ENCODE measurements at places on chromosomes 4 and X.

DNA sequence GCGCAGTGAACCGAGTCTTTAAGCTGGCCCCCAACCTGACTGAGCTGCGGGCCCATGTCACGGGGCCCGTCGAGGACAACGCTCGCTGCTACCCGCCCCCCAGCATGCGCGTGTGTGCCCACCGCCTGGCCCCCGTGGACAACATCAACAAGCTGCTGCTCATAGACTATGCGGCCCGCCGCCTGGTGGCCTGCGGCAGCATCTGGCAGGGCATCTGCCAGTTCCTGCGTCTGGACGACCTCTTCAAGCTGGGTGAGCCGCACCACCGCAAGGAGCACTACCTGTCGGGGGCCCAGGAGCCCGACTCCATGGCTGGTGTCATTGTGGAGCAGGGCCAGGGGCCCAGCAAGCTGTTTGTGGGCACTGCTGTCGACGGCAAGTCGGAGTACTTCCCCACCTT, 2.2 kb downstream of the PLXNA3 start:
- DNase-seq = no peak

- no peak for DNase-seq
Measured at GRCh38 chrX:9316096-9316495, 148.8 kb upstream of the TBL1X start.

- DNase-seq = no peak
Measured at GRCh38 chr4:147360301-147360700, 120.6 kb upstream of the EDNRA start.

DNA sequence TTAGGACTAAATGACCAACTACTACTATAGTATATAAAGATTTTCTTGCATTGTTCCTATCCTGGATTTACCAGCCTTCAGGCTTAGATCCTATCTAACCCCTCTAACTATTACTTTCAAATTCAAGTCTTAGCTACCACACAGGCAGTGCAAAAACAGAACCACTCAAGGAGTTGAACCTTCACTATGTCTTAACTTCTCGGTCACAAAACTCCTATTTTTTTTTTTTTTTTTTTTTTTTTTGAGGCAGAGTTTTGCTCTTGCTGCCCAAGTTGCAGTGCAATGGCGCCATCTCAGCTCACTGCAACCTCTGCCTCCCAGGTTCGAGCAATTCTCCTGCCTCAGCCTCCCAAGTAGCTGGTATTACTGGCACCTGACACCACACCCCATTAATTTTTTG, 6.3 kb upstream of the FAM200B start:
- DNase-seq = no peak

DNA sequence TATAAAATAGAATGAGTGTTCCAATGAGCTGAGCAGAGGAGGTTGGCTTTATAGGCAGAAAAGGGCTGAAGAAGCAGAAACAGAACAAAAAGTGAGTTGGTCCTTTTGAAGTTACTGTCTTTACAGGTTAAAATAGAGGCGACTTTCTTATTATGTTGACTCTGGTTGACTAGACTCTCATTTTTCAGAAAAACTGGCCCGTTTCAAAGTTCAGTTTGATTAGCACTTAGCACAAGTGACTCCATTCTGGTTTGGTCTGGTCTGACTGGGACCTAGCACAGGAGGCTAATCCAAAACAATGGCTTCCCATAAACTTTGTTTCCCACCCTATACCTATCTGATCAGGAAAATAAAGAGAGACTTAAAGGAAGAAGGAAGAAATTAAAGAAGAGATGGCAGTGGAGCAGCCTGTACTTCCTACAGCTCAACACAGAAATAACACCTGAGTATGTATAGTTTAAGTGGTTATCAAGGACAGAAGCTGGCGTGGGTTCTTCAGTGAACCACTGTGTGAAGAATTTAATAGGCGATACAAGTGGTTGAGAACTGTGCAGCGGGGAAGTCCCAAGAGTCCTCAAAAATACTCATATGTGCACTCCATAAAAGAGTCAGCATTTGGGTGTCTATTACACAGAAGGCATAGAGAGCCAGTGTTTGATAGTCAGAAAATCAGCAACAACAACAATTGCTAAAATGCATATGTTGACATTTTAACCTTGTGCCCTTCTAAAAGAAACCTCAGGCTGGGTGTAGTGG, 554.8 kb upstream of the HTR2C start:
- no peak for DNase-seq

DNA sequence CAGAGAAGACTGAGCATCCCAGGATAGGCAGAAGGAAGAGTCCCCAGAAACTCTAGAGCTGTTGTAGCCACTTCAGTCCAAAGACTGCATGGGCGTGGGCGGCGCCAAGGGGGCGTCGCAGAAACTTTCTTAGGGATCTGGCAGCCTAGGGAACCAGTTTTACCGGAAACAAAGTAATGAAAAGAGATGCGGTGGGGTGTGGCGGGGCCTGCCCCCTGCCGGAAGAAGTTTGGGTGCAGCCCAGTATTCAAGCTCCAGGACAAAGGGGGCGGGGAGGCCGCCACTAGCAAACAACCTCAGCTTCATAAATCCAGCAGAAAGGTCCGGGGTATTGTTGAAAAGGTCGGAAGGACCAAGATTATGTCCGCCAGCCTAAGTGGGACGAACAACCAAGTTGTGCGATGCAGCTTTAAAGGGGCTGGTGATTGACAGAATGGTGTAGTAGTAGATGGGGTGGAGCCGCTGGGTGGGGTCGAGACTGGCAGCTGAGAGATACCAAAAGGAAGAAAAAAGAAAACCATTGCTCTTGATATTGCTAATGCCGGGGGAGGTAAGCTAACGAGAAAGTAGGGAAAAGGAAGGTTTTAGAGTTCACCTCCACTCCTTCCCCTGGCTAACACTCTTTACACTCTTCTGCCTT, 190.5 kb downstream of the RRAGB start:
- no peak for DNase-seq

DNA sequence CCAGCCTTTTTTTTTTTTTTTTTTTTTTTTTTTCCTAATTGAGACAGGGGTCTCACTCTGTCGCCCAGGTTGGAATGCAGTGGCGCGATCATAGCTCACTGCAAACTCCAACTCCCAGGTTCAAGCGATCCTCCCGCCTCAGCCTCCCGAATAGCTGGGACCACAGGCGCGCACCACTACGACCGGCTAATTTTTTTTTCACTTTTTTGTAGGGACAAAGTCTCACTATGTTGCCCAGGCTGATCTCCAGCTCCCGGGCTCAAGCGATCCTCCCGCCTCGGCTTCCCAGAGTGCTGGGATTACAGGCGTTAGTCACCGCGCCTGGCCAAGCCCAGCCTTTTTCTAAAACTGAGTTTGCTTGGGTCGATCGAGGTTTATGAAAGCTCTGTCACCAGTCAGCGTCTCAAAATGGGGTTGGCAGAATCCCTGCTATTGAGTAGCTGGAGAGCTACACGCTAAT, 1.3 kb upstream of the OTUD5 start:
- no peak for DNase-seq

DNA sequence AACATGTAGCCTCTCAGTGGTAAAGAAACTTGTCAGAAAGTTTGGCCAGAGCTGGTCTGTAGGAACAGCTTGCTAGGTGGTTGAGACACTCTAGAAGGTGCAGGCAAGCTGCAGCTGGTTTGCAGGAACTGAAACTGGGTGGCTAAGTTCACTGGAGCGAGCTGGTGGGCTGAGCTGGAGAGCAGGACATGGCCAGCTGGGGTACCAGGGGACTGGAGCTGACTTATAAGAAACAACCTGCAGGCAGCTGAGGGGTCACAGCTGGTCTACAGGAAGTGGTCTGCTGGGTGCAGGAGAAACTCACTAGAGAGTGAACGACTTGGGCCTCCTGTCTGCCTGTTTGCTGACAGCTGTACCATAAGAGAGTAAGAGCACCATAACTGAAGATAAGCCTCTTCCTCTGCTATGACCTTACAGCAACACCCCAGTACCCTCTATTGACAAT, 157.1 kb upstream of the LNX1 start:
- DNase-seq = no peak

DNA sequence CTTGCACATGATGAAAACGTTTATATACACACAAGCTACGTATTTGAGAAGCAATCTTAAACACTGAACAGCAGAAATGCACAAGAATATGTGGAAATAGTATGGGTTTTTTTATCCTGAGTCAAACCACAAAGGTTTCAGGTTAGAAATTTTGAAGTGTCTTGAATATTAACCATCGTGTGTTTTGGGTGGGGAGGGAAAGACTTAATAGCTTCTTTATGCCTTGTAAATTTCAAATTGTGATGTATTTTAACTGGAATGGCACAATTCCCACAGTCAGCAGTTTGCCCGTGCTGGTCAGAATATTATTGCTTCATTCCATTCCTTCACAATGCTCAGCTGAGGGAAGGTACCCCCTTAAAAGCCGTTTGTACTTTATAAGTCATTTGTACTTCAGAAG, 67.4 kb upstream of the WDR1 start:
- DNase-seq = no peak

DNA sequence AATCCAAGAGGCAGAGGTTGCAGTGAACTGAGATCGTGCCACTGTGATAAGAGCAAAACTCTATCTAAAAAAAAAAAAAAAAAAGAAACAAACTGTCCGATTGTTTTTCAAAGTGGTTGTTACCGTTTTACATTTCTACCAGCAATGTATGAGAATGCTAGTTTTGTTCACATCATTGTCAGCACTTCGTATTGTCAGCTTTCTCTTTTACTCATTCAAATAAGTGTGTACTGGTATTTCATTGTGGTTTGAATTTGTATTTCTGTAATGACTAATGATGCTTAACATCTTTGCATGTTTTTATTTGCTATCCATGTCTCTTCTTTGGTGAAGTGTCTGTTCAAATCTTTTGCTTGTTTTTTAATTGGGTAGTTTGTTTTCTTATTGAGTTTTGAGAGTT, 65.8 kb downstream of the GPR101 start:
- no peak for DNase-seq

DNA sequence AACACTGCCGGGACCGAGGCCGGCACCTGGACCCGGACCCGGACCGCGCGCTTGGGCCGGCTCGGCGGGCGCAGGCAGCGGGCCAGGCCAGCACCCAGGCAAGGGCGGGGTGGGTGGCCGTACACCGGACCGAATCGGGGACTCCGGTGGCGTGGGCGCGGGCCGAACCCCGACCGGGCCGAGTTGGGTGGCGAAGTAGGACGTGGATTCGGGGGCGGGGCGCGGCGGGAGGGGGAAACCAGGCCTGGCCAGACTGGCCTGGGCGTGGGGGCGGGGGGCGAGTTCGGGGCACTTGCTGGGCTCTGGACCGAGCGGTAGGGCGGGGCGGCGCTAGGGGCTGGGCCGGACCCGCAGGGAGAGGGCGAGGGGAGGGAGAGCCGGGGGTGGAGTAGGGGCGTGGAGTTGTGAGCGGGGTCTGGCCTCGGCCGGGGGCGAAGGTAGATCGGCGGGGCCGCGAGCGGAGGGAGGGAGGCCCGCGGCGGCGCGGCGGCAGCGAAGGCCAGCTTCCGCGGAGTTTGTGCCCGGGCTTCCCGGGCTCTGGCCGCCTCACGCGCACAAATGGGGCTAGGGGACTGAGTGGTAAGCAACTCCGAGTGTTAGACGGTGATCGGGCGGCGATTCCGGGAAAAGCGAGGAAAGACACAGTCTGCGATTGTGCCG, 1.8 kb upstream of the BCORL1 start:
- DNase-seq = no peak

DNA sequence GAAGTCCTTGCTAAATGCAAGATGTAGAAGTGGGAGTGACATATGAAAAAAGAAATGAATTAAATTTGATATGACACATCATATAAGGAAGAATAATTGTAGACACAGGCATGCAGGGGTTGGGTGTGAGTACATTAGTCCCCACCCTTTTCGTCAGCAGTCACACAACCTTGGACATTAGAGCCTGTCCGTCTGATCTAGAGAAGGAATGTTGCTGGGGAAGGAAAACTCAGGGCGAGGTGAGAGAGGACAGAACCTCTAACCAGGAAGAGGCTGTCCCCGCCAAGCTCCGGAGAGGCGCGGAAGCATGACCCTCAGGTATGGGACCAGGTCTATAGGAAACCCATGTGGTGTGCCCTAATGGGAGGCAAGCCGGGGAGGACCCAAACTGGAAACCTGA, 102.1 kb downstream of the RELL1 start:
- DNase-seq = no peak

GRCh38 chr4:152344001-152344400, 191.9 kb downstream of the FBXW7 start:
- DNase-seq = no peak

- DNase-seq = no peak
Measured at GRCh38 chrX:77595848-77596247, 148.7 kb downstream of the FGF16 start.

DNA sequence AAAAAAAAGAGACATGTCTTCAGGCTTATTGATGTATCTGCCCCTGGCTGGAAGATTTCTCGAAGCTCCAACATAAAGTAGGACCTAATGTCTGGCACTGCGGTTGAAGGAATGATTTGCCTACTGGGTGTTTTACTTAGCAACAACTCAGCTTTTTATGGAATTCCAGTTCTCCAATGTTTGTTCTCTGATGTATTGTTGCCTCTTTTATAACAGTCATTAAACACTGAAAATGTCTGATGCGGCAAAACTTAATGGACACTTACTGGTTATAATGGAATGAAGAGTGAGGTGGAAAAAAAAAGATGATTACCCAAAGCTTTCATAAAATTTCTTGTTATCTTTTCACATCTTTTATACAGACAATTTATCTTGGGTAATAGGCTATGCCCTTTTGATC, 75.6 kb upstream of the ZFP42 start:
- no peak for DNase-seq

DNA sequence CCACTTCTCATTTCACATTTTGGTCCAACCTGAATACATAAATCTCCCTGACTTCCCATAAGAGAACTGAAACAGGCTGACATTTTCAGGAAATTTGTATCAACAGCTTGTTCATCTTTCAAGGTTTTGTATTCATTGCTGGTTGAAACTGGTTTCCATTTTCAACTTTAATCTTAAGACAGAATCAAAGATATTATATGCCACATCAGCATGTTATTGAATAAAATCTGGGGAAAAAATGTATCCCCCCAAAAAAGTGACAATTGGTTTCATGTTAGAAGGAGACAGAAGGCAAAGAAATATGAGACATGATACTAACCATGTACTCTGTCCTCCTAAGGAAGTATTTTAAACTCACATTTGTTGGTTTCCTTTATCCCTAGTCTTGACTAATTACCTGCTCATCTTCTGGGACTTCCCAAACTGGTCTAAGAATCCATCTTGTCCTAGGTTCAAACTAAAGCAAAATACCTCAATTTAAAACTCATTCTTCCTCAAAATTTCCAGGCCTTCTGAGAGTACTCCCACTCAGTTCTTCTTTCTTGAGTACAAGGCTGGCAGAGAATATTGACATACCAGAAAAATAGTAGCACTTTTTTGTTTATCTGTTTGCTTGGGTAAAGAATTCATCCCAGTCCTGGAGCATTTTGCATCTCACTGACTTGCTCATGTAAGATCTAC, 3.1 kb upstream of the ANTXR2 start:
- no peak for DNase-seq

DNA sequence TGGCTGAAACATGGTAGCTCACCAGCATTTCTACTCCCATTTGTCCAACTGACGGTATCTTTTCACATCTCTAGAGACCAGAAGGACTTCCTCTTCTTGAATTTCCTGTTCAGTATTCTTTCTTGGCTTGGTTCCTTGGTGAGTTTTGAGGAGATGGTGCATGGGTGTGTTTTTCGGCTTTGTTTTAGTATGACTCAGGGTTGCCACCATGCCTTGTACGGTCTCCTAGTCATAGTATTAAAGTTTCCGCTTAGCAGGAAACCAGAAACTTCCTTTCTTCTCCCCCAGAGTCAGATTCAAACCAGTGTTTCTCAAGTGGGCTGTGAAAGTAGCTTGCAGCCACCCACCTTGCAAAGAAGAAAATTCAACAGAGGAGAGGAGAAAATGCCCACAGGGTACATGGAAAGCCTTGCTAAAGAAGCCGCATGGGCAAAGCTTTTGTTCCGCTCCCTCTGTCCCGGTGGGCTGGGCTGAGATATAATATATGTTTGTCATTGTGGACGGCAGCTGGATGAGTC, 5.7 kb downstream of the CD99 start:
- DNase-seq = peak; percentile 31
